ENCODE measurements at places on chromosomes 2 and 18.

DNA sequence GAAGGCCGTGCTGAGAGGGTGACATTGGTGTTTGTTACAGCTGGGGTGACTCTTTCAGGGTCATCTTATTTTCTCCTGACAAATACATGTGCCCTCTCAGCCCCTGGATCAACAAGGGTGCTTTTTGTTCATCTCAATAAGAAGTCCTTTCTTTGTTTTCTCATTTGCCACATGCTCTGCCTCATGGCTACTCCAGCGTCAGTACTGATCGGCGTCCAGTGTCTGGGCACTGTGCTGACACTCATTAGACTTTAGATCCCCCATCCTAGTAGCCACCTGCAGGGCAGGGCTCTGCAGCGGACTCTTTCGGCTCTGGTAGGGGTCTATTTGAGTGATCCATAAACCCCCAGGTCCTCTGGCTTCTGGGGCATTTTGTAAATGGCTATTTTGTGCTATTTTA is 38.4 kb downstream of the NPPC start:
- no peak for DNase-seq

- no peak for DNase-seq
These were observed 107.8 kb downstream of the PRELID3A start for GRCh38 chr18:12515550-12515949.

DNA sequence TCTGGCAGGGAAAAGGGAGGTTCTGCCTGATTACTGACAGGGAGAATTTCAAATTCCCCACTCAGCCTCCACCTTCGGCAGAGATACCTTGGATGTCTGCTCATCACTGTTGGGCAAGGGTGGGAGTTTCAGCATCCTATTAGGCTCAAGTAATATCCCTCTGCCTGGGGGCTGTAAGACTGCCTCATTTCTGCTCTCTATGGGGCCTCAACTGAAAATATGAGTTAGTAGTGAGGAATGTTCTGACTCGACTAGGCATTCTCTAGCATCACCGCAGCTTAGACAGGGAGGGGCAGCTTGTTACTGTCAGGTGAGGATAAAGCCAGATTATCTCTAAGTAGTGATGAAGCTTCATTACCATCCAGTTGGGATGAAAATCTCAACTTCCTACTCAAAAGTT is 87.7 kb upstream of the LRP1B start:
- DNase-seq = no peak

- peak; percentile 44 for DNase-seq
These were observed 45.1 kb upstream of the ACAA2 start for GRCh38 chr18:49858309-49859020.

GRCh38 chr2:236601316-236602202 is 31.9 kb downstream of the ACKR3 start:
- no peak for DNase-seq

- DNase-seq = no peak
These were observed 39.3 kb upstream of the EPB41L3 start for GRCh38 chr18:5582849-5583681.

GRCh38 chr2:32743480-32744236 is 115.8 kb downstream of the TTC27 start:
- DNase-seq = no peak

DNA sequence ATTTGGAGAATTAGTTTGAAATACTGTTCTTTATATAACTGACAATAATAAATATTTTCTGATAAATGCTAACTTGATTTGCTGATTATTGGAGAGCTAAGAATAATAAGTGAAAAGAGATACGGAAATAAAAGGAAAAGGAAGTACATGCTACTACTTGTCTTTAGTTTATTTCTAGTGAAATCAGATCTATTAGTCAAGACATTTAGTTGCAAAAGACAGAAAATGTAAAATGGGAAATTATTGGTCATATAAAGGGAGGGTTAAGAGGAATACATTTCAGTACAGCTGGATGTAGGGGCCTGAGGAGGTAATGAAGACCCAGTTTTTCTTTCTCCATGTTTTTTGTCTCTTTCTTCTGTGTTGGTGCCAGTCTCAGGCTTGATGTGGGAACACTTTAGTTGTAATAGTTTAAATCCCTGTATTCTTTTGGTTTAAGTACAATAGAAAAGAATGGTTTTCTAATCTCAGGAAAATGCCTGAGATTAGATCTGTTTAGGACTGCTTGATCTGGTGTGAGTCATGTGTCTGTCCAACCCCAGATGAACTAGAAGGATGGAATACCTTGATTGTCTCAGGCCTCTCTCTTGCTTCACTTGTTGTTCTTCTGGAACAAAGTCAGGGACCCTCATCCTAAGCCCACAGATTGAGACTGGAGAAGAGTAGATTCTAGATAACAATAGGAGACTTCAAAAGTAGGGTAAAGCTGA is 58.0 kb downstream of the PLCL1 start:
- DNase-seq = no peak

DNA sequence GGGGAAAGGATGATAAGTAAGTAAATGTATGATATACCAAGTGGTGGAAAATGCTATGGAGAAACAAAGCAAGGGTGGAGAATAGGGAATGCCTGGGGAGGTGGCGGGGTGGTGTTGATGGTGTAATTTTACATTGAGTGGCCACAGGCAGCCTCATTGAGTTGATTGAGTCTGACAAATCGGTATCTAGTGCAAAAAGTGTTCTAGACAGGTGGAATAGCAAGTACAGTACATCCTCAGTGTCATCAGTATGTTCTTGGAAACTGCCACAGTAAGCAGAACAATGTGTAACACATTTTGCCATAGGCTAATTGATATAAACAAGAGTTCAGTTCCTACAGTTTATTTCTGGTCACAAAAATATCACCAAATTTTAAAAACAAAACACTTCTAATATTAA is 46.4 kb downstream of the UGP2 start:
- no peak for DNase-seq

Data from effector memory CD4-positive, alpha-beta T cell (primary cell).